ENCODE measurements at places on chromosomes 13 and 19.

- no peak for DNase-seq
These were observed 60.2 kb downstream of the ITGBL1 start for GRCh38 chr13:101512650-101513049.

DNA sequence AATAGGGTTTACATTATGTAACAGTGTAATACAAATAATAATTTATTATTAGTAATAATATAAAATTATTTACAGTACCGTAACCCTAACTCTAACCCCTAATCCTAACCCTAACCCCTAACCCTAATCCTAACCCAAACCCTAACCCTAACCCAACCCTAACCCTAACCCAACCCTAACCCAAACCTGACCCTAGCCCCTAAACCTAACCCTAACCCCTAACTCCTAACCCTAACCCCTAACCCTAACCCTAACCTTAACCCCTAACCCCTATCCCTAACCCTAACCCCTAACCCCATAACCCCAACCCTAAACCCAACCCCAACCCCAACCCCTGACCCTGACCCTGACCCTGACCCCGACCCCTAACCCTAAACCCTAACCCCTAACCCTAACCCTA lies 45.7 kb downstream of the PLPP2 start:
- no peak for DNase-seq

- DNase-seq, result no peak
These were observed 3.0 kb upstream of the RASL11A start for GRCh38 chr13:27267596-27267995.

DNA sequence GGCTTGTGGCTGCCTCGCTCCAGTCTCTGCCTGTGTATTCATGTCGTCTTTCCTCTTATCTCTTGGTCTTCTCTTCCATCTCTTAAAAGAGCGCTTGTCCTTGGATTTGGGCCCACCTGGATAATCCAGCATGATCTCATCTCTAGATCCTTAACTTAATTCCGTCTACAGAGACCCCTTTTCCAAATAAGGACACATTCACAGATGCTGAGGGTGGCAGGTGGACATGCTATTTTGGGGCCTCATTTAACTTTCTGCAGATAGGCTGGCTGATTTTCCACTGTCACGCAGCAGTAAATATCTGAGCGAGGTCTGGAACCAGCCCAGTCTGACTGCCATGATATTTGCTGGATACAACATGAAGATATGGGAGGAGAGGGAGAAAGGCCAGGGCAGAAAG lies 41.5 kb upstream of the TSHZ3 start:
- no peak for DNase-seq

- DNase-seq, result no peak
These were observed 32.6 kb downstream of the SLC7A1 start for GRCh38 chr13:29562786-29563438.

- no peak for DNase-seq
These were observed 40.5 kb downstream of the FAM124A start for GRCh38 chr13:51262501-51263211.

DNA sequence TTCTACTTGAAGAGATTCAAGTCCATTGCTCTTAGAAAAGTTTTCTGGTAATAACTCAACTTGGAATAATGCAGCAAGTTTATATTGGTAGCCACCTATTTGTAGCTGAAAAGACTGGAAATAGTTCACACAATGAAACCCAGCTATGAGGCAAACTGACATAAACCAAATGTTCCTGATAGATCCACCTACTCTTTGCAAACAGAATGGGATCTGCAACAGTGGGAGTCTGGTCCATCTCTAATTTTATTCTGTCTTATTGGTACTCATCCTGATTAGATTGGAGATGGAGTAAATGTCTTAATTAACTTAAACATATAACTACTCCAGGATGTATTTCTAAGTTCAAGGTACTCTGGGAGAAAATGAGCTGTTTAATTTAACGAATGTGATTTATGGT lies 438.0 kb downstream of the OLFM4 start:
- DNase-seq, result no peak

DNA sequence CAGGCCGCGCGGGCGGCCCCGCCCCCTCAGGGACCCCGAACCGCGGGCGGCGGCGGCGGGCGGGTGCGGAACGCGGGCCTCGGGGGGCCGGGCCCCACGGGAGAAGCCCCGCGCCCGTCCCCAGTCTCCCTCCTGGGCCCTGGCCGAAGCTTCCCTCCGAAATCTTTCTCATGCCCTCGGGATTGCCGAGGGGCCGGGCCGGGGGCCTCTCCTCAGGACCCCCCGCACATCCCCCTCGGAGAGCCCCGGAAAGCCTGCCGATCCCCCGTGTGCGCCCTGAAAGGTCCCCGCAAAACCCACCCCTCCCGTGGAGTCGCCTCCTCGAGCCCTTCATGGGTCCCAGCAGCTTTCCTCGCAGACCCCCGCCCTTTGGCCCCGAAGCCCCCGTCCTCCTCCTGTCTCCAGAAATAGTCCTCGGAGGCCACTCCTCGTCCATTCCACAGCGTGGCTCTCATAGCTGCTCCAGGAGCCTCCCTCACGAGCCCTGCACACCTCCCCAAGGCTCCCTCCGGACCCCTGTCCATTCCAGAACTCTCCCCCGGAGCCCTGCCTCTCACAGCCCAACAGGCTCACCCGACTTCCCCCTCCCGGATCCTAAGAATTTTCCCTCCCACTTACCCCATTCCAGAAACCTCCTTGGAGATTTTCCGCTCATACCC lies 555 bp downstream of the SAMD4B start:
- DNase-seq, result no peak

DNA sequence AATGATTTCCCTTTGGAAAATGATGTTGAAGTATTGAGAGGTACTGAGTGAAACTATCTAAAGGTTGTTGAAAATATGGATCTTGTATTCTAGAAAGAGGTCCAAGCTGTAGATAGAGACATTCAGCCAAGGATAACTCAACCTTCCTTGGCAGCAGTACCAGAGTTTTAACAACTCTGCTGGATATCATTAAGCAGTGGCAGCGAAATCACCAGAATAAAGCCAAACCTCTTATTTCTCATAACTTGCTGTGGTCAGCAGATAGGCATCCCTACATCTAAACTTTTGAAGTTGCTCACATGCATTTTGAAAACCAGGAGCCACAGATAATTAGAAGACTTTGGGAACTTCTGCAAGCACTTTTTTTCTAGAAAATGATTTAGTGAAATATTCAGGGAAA lies 559.8 kb downstream of the IRS2 start:
- DNase-seq, result no peak

- no peak for DNase-seq
These were observed 37.2 kb downstream of the SIGLEC7 start for GRCh38 chr19:51179256-51179655.

- no peak for DNase-seq
These were observed 3.7 kb downstream of the FUZ start for GRCh38 chr19:49809160-49809940.

DNA sequence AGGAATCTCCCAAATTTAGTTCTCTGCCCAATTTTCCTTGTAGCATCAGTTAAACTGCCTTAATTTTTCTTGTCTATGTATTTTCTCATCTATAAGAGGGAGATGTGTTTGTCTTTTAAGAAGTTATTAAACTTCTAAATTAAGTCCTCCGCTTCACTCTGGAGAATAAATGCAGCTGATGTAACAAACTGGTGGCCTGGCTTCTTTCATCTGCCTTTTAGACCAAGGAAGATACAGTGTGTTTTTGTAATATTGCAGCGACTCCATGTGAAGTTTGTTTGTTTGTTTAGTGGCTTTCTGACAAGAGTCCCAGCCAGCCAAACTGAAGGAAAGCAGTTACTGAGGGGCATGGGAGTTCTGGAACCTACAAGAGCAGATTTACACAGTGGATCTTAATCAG lies 56.4 kb downstream of the KLF12 start:
- no peak for DNase-seq

DNA sequence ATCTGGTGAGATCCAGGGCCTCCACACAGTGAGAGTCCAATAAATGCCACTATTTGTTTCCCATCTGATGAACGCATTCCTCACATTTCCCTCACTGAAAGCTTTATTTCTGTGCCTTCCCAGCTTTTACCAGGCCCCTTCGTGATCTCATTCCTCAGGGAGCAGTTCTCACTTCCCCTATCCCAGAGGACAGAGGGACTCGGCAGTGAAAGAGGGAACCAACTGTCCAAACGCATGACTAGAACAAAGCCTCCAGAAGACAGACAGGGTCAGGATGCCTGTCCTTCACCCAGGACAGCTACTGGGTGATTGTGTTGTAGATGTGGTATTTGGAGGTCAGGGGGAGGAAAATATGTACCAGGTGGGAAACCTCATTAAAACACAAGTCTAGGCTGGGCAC lies 2.0 kb upstream of the ZBTB45 start:
- DNase-seq, result no peak

GRCh38 chr19:48698046-48698445 lies 2.3 kb downstream of the FUT2 start:
- DNase-seq, result no peak

- no peak for DNase-seq
These were observed 50.8 kb upstream of the PCDH8 start for GRCh38 chr13:52899206-52899605.

- no peak for DNase-seq
These were observed 231.5 kb upstream of the KLHL1 start for GRCh38 chr13:70339738-70340137.

DNA sequence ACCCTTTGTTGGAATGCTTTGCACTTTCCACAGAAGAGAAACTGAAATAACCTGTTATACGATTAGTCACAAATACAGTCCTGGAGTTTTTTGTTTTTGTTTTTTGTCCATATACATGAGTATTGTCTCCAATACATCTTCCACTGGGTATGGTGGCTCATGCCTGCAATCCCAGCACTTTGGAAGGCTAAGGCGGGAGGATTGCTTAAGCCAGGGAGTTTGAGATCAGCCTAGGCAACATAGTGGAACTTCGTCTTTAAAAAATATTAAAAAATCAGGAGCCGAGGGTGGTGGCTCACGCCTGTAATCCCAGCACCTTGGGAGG lies 25.0 kb downstream of the AP2S1 start:
- no peak for DNase-seq

GRCh38 chr19:49640113-49640898 lies at the start of gene RRAS:
TSS of gene RRAS (minus strand) at chr19:49640143. CDS start at chr19:49640098, 45 bp downstream.
- peak; percentile 100 for DNase-seq

- no peak for DNase-seq
These were observed 342.0 kb downstream of the TEX29 start for GRCh38 chr13:111662451-111662850.

GRCh38 chr19:10433131-10433536 lies 12.8 kb downstream of the PDE4A start:
- no peak for DNase-seq

- no peak for DNase-seq
These were observed 17.5 kb downstream of the MIPEP start for GRCh38 chr13:23871616-23872220.

DNA sequence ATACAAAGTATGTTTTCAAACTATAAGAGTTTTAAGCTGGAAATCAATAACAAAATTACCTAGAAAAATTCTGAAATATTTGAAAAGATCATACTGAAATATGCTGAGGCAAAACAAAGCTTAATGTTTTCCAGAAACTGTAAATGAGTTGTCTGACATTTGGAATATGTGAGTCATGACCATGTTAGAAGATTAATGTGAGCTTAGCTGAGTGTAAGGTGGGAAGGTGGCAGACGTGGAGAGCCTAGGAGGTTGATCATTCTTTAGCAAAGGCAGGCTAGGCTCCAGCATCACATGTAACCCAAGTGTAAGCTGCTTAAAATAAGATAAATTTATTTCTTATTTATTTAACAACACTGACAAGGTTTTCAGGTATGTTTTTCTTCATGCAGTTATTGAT lies 2086.1 kb upstream of the PCDH20 start:
- DNase-seq, result no peak

GRCh38 chr19:47742634-47743033 lies 2.7 kb upstream of the NOP53 start:
- no peak for DNase-seq

DNA sequence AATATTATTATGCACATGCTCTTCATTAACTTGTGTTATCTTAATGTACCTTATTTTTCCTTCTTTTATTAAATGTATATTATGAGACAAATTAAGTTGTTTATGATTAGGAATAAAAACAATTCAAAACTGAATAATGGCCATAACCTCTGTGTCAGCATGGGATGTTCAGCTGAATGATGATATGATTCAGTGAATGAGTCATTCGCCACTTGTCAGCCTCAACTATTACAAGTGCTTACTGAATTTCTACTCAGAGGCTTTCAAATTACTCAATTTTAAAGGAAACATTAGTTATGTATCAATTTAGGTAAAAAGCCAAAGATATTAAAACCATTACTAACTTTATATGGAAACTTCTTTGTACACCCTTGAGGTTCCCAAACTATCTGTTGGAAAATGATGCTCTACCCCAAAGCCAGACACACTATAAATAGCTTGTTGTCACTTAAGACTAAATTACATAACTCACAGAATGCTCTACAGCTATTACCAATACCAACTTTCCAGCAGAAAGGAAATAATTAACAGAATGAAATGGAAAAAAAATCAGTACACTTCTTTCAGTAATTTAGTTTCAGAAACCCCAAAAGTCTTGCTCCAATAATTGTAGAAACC lies 14.4 kb downstream of the LIG4 start:
- DNase-seq, result no peak

GRCh38 chr13:110475117-110475516 lies 86.4 kb downstream of the RAB20 start:
- no peak for DNase-seq

- no peak for DNase-seq
These were observed 233 bp downstream of the ZNF561 start for GRCh38 chr19:9620842-9621155.

- no peak for DNase-seq
These were observed 539.7 kb downstream of the RFC3 start for GRCh38 chr13:34357435-34358232.

DNA sequence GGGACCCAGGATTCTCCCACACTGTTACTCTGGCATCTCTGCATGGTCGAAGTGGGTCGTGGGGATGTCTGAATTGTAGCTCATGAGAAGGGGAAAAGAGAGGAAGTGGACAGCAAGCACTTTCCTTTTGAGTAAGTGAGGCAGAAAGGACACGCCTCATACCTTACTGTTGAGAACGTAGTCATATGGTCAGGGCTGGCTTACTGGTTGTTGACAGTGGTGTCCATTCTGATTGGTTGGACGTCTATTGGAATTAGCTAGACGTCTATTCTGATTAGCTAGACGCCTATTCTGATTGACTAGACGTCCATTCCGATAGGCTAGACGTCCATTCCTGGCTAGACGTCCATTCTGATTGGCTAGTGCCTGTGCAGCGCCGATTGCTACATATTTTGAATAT lies 12.4 kb downstream of the GRIN2D start:
- DNase-seq, result no peak

DNA sequence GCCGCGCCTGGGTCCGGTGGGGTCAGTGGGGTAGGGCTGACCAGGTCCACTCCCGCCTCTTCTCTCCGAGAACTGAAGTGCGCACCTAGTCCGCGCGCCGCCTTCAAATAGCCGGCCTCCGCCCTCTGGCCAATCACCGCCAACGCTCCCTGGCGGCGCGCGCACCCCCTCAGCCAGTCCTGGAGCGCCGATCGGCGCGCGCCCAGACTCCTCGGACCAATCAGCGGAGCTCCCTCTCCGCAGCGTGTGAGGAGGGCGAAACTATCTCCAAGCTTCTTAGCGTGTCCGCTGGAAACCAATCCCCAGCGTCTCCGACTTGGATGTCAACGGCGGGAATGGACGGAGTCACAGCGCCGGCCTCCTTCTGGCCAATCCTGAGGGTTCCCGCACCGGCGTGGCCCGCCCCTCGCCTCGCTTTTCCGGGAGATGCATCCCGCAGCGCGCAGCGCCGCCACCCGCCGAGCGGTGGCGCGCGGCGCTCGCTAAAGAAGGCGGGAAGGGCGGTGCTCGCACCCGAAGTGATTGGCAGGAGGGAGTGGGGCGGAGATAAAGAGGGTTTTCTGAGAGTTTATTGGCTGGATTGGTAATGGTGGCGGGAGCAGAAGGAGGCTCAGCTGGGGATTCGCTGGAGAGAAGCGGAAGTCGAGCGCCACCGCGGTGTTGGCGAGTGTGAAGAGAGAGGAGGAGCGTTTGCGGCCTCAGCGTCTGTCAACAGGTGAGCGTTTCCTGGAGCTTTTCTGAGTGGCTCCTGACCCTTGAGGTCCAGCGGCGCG lies at the start of gene ASF1B:
Gene ASF1B (minus strand): TSS at position 81 of the 773 bp plus-strand sequence. CDS start 133 bp downstream, outside the sequence.
- DNase-seq, result peak; percentile 100
